ENCODE measurements at places on chromosomes 5 and 9. TPM values are rescaled to one million over a fixed set of nuclear protein-coding genes. Genes with fewer than 3 reads are reported as not detected.
A peak's percentile ranks its signal among the peaks of the same experiment; 100 is the strongest.

GRCh38 chr9:85610074-85610860 lies 131.5 kb downstream of the AGTPBP1 start:
- peak overlapping the region; percentile 67 for H3K4me3 ChIP-seq
- H3K36me3 ChIP-seq: no peaks in the 10 kb centered on the region
- H3K27ac ChIP-seq: no peak overlapping the region
- H3K27me3 ChIP-seq: no peaks in the 10 kb centered on the region
- peak; percentile 78 for DNase-seq

- peaks cover 9% of the 10 kb centered on the region for H3K4me1 ChIP-seq
- H3K27me3 ChIP-seq: no peaks in the 10 kb centered on the region
- no peak overlapping the region for H3K4me3 ChIP-seq
Observed at GRCh38 chr9:128124873-128125579, 2.5 kb downstream of the PTGES2 start.

DNA sequence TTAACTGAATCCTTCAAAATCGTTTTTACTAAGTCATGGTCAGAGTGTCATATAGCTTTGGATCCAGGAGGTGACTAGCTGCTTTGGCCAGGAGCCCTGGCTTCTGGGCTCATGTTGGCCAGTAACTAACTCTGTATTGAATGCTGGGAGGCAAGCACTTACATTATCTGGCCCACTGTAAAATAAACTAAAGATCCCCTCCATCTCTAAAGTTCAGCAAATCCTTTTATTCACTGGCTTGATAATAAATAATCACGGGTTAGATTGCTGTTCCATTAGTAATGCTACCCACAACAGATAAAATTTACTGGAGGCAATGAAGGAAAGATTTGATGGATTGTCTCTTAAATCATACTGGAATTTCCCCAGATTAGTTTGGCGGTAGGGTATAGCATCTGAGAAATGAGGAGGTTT lies 382.2 kb upstream of the TLE4 start:
- H3K27ac ChIP-seq: peak overlapping the region; percentile 77
- no peaks in the 10 kb centered on the region for H3K27me3 ChIP-seq
- H3K4me3 ChIP-seq: no peak overlapping the region
- DNase-seq: peak; percentile 89

Gene IFNA13
- not detected for total RNA-seq

DNA sequence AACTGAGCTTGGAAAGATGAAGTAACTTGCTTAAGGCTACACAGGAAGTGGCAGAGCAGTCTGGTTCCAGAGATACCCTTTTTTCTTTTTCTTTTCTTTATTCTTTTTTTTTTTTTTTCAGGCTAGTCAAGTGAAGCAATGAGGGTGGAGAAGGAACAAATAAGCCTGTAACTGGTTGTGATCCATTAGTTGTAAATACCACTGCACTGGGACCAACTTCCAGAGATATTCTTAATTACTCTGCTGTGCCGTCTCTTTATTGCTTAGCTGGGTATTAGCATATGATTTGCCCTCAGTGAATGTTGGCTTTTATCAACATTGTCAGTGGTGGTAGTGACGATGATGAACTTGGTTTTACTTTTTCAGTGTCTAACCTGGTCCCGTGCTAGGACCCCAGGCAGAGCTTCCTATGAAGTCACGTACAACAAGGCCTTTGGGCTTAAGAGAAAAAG lies 26.7 kb downstream of the LNPEP start:
- no peak overlapping the region for H3K4me3 ChIP-seq
- peaks cover 15% of the 10 kb centered on the region for H3K4me1 ChIP-seq
- no peaks in the 10 kb centered on the region for H3K27me3 ChIP-seq
- DNase-seq: no peak
- H3K36me3 ChIP-seq: no peaks in the 10 kb centered on the region
